ENCODE measurements at places on chromosomes 5 and 9. TPM values are rescaled to one million over a fixed set of nuclear protein-coding genes. Genes with fewer than 3 reads are reported as not detected.

Gene MYMK
- not detected for total RNA-seq

Gene TMED7
- 74.4 TPM for total RNA-seq

GRCh38 chr5:2805080-2805479, 53.6 kb upstream of the IRX2 start:
- DNase-seq = no peak

Gene ZNF782
- total RNA-seq = 23.0 TPM

Gene GPR21
- 3.3 TPM for total RNA-seq

All from breast epithelium (tissue), 4 donors.